CD8-positive, alpha-beta memory T cell (primary cell): ENCODE measurements at places on chromosomes 16 and 17. TPM values are rescaled to one million over a fixed set of nuclear protein-coding genes. Genes with fewer than 3 reads are reported as not detected.

DNA sequence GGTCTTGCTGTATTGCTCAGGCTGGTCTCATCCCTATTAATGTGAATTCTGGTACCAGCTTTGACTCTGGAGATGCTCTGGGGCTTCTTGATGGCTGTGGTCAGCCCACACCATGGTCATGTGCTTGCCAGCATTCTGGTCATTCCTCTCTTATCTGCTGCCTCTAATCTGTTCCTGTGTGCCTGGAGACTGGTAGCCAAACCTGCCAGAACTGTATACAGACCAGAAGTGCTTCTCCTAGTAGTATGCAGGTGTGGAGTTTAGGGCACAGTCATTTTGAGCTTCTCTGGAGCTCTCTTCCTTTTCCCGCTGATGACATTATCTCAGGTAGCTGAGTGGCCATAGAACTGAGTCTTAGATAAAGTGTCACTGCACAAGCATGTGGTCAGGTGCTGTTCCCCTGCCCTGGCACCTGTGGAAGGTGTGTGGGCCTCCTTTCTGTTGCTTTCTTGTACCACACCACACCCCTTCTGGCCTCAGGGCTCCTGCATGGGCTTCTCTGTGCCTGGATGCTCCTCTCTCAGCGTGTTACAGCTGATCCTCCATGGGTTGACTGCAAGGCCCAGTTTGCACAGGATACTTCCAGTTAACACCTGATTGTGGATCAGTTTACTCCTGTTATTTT, 162.7 kb downstream of the SPECC1 start:
- H3K4me1 ChIP-seq: no peaks in the 10 kb centered on the region
- no peak for DNase-seq
- no peaks in the 10 kb centered on the region for H3K36me3 ChIP-seq
- H3K27ac ChIP-seq: no peak overlapping the region

DNA sequence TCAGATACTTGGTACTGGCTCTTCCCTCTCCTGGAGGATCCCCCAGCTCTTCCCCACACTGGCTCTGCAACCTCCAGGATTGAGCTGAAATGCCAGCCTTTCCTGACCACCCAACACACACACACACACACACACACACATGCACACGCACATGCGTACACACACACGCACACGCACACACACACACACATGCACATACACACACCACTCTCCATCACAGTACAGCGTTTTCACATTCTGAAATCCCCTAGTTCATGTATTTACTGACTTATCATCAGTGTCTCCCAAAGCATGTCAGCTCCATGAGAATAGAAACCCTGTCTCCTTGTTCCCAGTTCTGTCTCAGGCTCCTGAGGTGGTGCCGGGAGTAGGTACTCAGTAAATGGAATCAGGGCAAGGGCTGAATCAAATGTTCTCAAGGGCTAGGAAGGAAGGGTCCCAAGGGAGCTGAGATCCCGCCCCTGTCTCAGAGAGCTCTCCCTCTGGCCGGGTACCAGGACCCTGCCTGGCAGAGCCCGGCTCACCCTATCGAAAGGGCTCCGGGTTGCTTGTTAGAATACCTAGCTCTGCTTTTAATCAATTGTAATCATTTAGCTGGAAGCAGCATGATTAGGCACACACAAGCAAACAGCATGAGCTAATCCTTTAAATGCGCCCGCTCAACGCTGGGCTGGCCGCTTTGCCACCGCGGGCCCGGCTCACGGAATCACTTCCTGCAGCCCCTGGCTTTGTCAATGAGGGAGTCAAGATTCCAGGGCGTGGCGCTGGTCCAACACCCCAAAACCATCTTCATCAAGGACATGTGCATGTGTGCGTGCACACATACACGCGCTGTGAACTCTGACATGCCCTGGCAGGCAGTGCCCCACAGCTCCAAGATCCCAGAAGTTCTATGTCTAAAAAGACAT, 140.7 kb downstream of the C16orf78 start:
- no peak for DNase-seq
- no peak overlapping the region for H3K27ac ChIP-seq
- H3K36me3 ChIP-seq: no peaks in the 10 kb centered on the region
- H3K4me3 ChIP-seq: no peak overlapping the region

CPNE7 gene
- 3.2 TPM for total RNA-seq

- H3K4me1 ChIP-seq: peaks cover 13% of the 10 kb centered on the region
- peak overlapping the region; percentile 85 for H3K4me3 ChIP-seq
- no peaks in the 10 kb centered on the region for H3K27me3 ChIP-seq
- peaks cover 36% of the 10 kb centered on the region for H3K36me3 ChIP-seq
- H3K27ac ChIP-seq: peak overlapping the region; percentile 68
Measured at GRCh38 chr17:13016881-13017654, 759 bp downstream of the ELAC2 start.

ALOX15 gene
- not detected for total RNA-seq
